Activated CD4-positive, alpha-beta T cell treated with anti-CD3 and anti-CD28 coated beads for 1 hour (primary cell): ENCODE measurements at places on chromosomes 16 and 17.

- no peak for DNase-seq
Observed at GRCh38 chr16:11348737-11349598, 3.7 kb downstream of the RMI2 start.

- DNase-seq, result no peak
Observed at GRCh38 chr17:69908626-69909368, 166.2 kb upstream of the KCNJ16 start.

- no peak for DNase-seq
Observed at GRCh38 chr17:40664582-40665333, at the start of gene KRT222. Gene KRT222, minus strand, starts transcription at chr17:40665177. Its CDS starts 78 bp downstream, at chr17:40665099.

DNA sequence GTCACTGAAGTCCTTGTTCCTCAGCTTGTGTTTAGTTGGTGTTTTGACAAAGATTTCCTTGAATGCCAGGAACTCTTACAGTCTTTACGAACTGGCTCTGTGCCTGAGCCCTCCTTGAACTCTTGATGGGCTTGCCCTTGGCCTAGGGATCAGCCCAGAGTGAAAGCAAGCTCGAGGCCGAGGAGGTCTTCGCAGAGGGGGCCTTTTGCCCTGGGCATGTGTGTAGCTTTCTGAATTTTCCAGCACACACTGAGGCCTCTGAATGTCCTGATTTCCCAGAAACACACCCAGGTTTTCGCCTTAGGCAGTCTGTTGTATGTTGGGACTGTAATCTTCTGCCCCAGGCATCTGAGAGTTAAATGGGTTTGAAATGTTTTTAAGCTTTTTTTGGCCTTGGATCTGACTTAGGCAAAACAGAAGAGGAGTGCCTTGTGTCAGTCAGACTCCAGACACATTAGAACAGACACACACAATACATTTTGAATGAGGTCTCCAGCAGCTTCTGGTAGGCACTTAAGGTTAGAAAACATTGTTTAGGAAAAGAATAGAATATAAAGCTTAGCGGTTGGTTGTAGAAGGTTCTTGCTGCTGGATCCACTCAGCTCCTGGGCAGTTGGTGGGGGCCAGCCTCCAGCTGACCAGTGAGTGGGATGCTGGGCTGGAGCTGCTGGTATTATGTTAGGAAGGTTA lies 17.1 kb downstream of the FOXK2 start:
- no peak for DNase-seq

- DNase-seq, result no peak
Observed at GRCh38 chr16:9946022-9946720, 236.1 kb downstream of the GRIN2A start.

GRCh38 chr16:88951989-88952388 lies 25.0 kb downstream of the CBFA2T3 start:
- no peak for DNase-seq

DNA sequence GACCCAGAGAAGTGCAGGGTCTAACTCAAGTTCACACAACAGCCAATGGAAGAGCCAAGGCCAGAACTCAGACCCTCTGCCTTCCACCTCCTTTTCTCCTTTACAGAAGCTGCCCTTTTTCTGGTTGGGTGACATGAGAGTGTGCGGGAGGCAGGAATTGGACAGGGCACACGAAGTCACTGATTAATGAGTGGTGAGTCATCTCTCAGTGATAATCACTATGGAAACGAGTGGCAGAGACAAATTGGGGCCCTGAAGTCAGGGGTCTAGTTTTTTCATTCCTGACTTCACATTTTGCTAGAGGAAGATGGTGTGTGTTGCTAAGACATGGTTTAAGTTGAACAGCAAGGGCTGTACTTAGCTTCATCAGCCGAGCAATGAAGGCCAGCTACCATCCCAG lies 312.7 kb upstream of the CCL2 start:
- no peak for DNase-seq
